Fibroblast of the aortic adventitia (primary cell): ENCODE measurements at places on chromosomes 5 and 9.

DNA sequence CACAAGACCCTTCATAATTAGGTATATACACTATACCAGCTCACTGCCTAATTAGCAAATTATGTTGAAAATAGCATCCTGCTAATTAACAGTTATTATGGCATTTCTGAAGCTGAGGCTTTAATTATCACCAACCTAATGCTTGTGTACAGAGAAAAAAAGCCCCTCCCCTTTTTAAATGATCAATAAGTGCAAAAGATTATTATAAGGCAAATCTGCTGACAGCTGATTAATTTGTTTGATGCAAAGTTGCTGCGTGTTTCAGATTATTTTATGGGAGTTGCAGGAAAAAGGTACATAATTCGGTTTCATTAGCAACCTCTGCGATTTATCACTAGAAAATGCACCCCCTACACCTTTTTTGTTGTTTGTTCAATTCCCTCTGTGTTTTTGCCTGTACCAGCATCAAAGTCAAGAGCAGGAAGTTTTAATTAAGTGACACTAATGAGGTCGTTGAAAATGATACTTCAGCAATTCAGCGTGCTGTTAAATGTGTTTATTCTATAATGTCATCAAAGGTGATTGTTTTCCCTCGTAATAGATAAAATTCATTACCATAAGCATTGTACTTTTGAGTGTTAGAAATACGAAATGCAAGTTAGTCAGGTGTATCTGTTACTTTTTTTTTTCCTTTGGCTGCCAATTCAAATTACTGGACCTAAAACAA is 170.0 kb downstream of the EBF1 start:
- no peak for DNase-seq

DNA sequence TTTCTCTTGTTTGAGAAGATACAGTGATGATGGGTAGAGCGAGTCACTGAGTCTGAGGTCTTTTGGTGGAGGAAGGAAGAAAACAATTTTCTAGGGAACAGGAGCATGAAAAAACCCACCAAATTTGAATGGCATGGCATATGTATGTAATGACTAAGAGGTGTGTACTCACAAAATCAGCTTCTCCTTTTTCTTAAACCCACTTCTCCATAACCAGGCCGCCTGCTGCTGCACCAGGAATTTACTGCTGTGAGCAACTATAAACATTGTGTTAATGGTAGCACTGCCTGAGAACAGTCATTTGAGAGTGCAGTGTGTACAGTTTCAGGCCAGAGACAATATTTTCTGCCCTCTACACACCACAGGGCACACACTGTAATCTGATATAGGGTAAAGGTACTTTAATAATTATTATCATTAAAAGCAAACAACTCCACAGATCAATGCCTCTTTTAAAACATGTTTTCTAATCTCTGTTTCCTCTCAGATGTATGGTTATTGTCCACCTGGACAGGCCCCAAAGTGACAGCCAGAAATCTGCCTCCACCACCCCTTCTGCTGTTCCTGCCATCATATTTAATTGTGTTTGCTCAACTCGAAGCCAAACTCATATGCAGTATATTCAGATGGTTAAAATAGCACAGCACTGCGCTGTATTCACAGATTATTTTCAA is 241.6 kb downstream of the KIAA0825 start:
- no peak for DNase-seq

DNA sequence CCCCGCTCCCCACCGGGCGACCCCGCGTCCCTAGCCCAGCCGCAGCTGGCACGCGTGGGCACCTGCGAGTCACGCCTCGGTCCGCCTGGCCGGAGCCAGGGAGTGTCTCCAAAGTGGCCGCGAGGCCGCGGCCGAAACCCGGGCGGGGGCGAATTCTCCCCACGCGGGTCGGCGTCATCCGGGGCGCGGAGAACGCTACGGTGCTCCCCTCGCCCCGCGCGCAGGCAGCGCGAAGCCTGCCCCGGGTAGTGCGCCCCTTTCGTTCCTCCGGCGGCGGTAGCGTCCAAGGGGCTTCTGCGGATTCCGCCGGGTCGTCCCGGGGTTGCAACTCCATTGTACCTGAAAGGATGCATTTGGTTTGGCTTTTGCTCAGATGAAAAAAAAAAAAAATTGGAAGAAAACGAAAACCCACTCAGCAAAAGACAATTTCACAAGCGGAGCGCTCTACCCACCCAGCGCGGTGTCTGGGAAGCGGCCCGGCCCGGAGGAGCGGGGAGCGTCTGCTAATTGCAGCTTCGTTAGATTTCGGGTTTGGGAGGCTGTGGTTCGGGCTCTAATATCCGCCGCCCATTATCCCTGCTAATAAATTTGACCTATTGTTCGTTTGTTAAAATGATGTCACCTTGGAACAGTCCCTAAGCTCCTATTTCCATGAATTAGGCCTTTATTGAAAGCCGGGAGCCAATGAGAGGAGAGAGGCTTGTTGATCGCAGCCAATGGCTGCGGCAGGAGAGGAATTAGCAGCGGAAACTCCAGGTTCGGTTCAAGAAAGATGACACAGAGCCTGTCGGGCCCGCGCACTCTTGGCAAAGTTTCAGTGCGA is at the start of gene TLX3:
TSS of gene TLX3 (plus strand) at position 796 of the 823 bp plus-strand sequence. CDS start 118 bp downstream, outside the sequence.
- DNase-seq, result no peak

DNA sequence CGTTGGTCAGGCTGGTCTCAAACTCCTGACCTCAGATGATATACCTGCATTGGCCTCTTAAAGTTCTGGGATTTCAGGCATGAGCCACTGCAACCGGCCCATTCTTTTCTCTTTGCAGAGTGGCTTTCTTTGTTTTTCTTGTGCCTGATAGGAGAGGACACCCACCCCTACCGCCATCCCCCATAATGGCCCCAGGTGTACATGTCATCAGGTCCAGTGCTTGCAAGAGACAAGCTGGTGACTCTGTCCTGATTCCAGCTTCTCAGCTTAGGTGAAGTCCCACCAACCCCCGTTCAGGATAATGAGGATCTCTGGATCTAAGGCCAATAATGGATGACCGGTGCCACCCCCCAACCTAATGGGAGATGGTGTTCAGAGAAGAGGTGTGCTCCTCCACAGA is 2.3 kb upstream of the AIF1L start:
- no peak for DNase-seq

DNA sequence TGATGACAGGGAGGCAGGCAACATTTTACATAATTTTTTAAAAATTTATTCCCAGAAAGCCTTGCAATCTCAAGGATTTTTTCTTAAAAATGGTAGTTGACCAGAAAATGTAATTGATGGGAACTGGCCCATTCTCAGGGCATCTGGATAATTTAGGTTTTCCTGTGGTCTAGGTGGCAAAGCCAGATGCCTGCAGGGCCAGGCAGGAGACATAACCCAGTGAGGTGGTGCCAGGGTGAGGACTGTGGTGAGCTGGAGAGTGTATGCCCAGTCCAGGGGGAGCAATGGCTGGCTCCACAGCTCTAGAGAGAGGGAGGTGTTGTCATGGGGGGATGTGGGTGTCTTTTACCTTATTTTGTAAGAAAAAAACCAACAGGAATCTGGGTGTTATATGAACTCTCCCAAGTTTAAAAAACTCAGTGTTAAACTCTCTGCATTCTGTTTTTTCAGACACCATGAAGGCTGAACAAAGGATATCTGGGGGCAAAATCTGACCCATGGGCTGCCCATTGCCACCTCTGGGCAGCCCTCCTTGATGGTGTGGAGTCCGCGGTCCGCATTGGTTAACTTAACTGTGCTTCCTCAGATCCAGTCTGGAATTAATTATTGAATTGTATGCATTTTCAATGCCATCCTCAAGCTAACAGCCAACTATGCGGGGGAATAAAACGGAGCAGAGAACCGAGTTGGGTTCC is 43.9 kb downstream of the BOD1 start:
- peak; percentile 59 for DNase-seq

GRCh38 chr9:64773491-64773931 is 511.5 kb downstream of the FOXD4L5 start:
- DNase-seq, result no peak
